Smooth muscle cell of the pulmonary artery (primary cell): ENCODE measurements at places on chromosomes 3 and 15. TPM values are rescaled to one million over a fixed set of nuclear protein-coding genes. Genes with fewer than 3 reads are reported as not detected.

Gene EFCC1
- total RNA-seq, result not detected in 2 replicates

Gene FETUB
- total RNA-seq, result not detected in 2 replicates

Gene TRPC1
- total RNA-seq, result 35.5 and 37.3 TPM in 2 replicates

Gene WDR93
- 0.07 TPM in 1 of 2 replicates, not detected in the other for total RNA-seq

Gene AHSG
- total RNA-seq, result not detected in 2 replicates

Gene SIDT1
- total RNA-seq, result 0.20 TPM in 1 of 2 replicates, not detected in the other

Gene MST1
- total RNA-seq, result 5.4 and 13.2 TPM in 2 replicates

Gene MCF2L2
- total RNA-seq, result 0.13 and 0.33 TPM in 2 replicates

Gene GP9
- total RNA-seq, result not detected in 2 replicates

Gene DCLK3
- 0.10 and 0.59 TPM in 2 replicates for total RNA-seq

Gene MB21D2
- total RNA-seq, result 3.7 and 5.1 TPM in 2 replicates

Gene SLC22A14
- total RNA-seq, result 0.46 and 0.66 TPM in 2 replicates

Gene GOLGA6L6
- not detected in 2 replicates for total RNA-seq

Gene MRPS22
- 31.9 and 43.3 TPM in 2 replicates for total RNA-seq

Gene ZBTB11
- total RNA-seq, result 21.5 and 22.7 TPM in 2 replicates

Gene CP
- 16.1 and 42.1 TPM in 2 replicates for total RNA-seq

Gene ST6GAL1
- 19.7 and 22.6 TPM in 2 replicates for total RNA-seq

Gene SLITRK3
- total RNA-seq, result 0.03 TPM in 1 of 2 replicates, not detected in the other

Gene TMEM45A
- 92.2 and 160 TPM in 2 replicates for total RNA-seq

Gene MUC20
- 0.20 and 0.50 TPM in 2 replicates for total RNA-seq

Gene SV2B
- under 0.01 TPM in 1 of 2 replicates, not detected in the other for total RNA-seq

Gene PARP15
- total RNA-seq, result 0.03 and 0.13 TPM in 2 replicates

Gene DUOXA1
- 0.07 TPM in 1 of 2 replicates, not detected in the other for total RNA-seq

Gene SKOR1
- 0.07 and 0.17 TPM in 2 replicates for total RNA-seq

Gene OXTR
- total RNA-seq, result 18.5 and 30.7 TPM in 2 replicates

Gene SLC6A20
- total RNA-seq, result not detected in 2 replicates

Gene ISG20
- 2.2 and 4.0 TPM in 2 replicates for total RNA-seq

Gene BCL2A1
- 0.33 and 1.1 TPM in 2 replicates for total RNA-seq

Gene LTK
- total RNA-seq, result 0.07 TPM in 1 of 2 replicates, not detected in the other

Gene FBXO45
- 8.9 and 9.3 TPM in 2 replicates for total RNA-seq

Gene CDCP1
- 20.7 and 87.6 TPM in 2 replicates for total RNA-seq

Gene EFHB
- 0.63 and 0.72 TPM in 2 replicates for total RNA-seq

Gene NME9
- total RNA-seq, result 0.07 TPM in 1 of 2 replicates, not detected in the other

Gene CPN2
- total RNA-seq, result not detected in 2 replicates

Gene CCR1
- 0.26 TPM in 1 of 2 replicates, not detected in the other for total RNA-seq

Gene GMPS
- 25.0 and 29.8 TPM in 2 replicates for total RNA-seq

Gene CSTA
- total RNA-seq, result 1.2 TPM in 1 of 2 replicates, not detected in the other

Gene PRTG
- total RNA-seq, result 0.78 and 1.2 TPM in 2 replicates

Gene PAQR5
- 0.03 and 2.7 TPM in 2 replicates for total RNA-seq

Gene PLA2G4B
- total RNA-seq, result 1.1 and 1.2 TPM in 2 replicates

Gene PRSS50
- not detected in 2 replicates for total RNA-seq

Gene MINDY4B
- not detected in 2 replicates for total RNA-seq

Gene PARP14
- 35.7 and 54.0 TPM in 2 replicates for total RNA-seq

Gene CAPN3
- 1.6 and 2.7 TPM in 2 replicates for total RNA-seq

Gene CLDN18
- total RNA-seq, result not detected in 2 replicates

Gene HACD3
- total RNA-seq, result 94.3 and 94.8 TPM in 2 replicates

Gene MFGE8
- total RNA-seq, result 241 and 292 TPM in 2 replicates

Gene MYL3
- not detected in 2 replicates for total RNA-seq

Gene CTDSPL
- total RNA-seq, result 24.4 and 26.1 TPM in 2 replicates

Gene GOLGA6L7
- not detected in 2 replicates for total RNA-seq

Gene ADCY5
- total RNA-seq, result 0.13 and 0.91 TPM in 2 replicates

Gene ALPK3
- total RNA-seq, result 4.3 and 26.4 TPM in 2 replicates
